ENCODE measurements at places on chromosomes 12 and 14.

- no peak for DNase-seq
These were observed 54.9 kb downstream of the IRAK3 start for GRCh38 chr12:66243911-66244310.

DNA sequence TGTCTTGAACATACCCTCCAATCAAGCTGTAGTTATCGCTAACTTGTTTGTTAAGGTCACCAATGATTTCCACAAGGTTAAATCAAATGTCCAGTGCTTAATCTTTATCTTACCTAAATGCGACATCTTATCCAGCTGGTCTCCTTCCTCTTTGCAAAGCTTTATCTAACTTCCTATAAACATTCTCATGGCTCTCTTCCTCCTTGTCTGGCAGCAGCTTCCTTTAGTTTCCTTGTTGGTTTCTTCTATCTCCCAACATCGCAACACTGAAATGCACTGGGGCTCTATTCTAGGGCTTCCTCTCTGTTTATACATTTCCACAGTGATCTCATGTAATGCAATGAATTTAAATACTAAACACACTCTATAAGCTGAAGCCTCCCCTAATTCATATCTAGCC, 28.7 kb downstream of the UBE2N start:
- DNase-seq, result no peak

- DNase-seq, result no peak
These were observed 37.6 kb downstream of the ACADS start for GRCh38 chr12:120763250-120763649.

GRCh38 chr12:1384910-1385309, 209.5 kb downstream of the FBXL14 start:
- no peak for DNase-seq

- DNase-seq, result no peak
These were observed 5.6 kb upstream of the MYH7 start for GRCh38 chr14:23441076-23441475.

DNA sequence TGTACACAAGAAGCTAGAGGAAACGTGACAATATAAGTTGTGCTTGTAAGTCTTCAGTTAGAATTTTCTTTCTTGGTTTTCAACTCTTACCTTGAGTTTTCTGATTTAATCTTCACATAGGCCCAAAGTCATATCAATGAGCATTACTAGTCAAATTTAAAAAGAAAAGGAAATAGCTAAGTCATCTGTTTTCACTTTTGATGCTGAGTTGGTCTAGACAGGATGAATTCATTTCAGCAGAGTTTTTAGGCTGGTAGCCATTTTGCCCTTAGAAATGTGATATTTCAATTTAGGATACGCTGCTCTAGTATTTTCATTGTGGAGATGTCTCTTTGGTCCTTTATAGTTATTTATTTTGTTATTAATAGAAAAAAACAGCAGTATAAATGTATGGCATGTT, 44.6 kb upstream of the KRAS start:
- no peak for DNase-seq

DNA sequence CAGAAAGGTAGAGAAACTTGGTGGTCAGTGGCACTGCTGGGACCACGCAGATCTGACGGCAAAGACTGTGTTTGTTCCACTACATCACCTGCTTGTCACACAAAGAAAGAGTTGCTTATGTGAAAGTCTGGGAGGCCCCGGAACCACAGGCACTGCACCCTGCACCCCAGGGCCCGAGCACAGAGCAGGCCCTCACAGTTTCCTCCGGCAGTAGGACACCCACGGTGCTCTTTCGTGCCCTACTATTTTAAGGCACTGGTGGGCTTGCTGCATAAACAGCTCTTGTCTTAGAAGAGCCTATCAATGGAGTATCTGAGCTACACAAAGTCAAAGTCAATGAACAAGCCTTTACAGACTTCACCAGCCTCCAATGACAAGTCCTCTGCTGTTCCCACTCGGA, 8.0 kb downstream of the LGMN start:
- DNase-seq, result no peak

- DNase-seq, result no peak
These were observed 275.9 kb downstream of the EGLN3 start for GRCh38 chr14:33674927-33675326.

DNA sequence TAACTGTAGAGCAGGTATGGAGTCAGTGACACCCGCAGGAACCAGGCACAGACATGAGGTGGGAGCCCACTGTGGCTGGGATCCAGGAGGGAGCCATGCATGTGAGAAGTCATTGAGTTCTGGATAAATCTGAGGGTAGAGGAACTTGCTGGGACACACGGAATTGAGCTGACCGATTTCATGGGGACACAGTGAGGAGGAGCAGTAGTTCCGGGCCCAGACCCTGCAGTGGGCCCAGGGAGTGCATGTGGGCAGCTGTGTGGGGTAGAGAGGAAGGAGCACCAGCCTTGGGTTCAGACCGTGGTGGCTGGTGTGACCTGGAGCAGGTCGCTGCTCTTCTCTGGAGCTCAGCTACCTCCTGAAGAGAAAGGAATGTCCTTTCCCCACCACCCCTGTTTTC, 8.4 kb downstream of the SERPINA3 start:
- no peak for DNase-seq

DNA sequence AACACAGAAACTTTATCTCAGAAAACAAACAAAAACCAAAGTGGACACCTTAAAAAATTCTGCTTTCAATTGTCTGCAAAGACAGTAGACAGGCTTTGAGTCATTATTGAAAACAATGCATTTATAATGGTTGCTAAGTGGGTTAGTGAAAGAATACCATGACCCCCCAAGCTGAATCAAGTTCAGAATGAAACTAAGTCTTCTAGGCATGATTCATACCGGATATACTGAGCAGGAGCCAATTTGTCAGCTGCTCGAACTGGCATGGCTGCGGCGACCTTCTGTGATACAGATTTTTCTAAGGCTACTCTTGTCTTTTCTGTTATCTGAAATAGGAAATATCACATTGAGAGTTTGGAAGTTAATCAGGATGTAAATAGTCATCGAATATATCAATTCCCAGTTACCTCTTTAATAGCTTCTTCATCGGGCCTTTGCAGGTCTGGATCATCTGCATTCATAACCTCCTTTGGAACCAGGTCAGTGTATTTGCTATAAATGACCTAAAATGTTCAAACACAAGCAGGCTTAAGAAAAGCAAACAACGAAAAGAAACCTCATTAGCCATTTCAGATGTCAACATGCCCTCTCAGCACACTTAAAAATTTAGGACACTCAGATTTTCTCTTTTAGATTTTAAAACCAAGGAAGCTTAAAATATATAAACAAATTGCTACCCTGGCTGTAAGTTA, 22.3 kb downstream of the SNW1 start:
- no peak for DNase-seq

- DNase-seq, result no peak
These were observed 39.1 kb upstream of the FRS2 start for GRCh38 chr12:69430942-69431590.

DNA sequence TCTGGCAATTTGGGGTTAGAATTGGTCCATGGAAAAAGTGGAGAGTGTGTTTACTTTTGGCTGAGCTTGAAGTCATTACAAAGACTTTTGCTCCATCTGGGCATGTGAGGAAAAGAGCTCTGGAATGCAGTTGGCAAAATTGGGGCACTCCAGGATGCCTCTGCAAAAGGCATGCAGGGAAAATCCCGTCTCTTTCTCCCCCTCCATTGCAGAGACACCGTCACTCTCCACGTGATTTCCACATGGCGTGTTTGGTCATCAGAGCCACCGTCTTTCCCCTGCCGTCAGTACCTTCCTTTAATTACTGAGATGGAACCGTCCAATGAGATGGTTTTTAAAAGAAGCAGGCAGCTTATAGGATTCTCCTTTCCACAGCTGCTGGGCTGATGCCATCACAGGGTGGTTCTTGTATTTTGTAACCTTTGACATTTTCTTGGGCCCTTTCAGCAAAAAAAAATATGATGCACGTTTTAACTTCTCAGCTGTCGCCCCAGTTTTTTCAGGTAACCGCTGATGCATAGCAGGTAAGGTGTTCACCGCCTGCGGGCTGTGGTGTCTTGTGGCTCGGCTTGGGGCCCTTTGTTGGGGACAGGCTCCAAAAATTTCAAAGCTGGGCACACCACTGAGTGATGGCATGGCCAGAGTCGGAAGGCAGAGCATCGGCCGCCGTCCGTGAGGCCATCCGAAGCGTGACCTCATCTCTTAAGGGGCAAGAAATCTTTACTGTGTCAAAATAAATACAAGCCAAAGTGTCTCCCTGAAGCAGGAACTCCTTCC, 68.4 kb downstream of the CACNA1C start:
- DNase-seq, result no peak

- DNase-seq, result no peak
These were observed 202.3 kb upstream of the SLC16A7 start for GRCh38 chr12:59393506-59393905.

- DNase-seq, result no peak
These were observed 102.9 kb downstream of the ADCK1 start for GRCh38 chr14:77902811-77903210.

- DNase-seq, result no peak
These were observed 18.2 kb downstream of the CIPC start for GRCh38 chr14:77116172-77116817.

DNA sequence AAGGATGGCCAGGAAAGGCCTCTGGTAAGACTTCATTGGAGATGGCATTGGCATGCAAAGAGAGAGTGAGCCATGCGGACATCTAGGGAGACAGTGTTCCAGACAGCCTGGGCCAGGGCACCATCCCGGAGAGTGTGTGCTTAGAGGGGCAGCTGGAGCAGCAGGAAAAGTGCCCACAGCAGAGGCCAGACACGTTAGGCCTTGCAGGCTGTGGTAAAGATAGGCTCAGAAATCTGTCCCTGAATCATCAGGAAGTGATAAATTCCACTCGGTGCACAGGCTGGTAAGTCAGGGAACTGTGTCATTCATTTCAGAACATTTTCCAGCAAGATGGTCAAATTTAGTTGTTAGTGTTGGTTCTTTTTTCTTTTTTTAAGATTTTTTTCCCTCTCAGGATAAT, 8.8 kb downstream of the GALNT16 start:
- no peak for DNase-seq

- no peak for DNase-seq
These were observed 1.1 kb downstream of the PHLDA1 start for GRCh38 chr12:76030341-76031080.

GRCh38 chr14:61632401-61632800, 62.9 kb upstream of the HIF1A start:
- DNase-seq, result no peak

GRCh38 chr14:24425704-24426103, 3.8 kb downstream of the CBLN3 start:
- DNase-seq, result no peak

DNA sequence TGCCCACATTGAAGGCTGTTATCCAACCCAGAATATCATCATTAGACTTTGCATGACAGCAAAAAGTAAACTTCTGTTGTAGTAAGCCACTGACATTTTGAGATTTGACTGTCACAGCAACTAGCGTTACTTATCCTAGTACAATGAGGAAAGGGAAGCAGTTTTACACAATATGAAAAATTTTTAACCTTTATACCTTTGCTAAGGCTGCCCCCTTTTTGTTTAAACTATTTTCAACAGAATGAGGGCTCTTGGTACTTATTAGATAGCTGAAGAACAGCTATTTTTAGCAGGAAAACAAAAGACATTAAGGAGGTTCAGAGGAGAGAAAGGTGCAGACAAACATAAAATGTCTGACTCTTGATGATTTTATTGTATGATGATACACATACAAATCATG, 23.4 kb upstream of the TMX1 start:
- DNase-seq, result no peak

DNA sequence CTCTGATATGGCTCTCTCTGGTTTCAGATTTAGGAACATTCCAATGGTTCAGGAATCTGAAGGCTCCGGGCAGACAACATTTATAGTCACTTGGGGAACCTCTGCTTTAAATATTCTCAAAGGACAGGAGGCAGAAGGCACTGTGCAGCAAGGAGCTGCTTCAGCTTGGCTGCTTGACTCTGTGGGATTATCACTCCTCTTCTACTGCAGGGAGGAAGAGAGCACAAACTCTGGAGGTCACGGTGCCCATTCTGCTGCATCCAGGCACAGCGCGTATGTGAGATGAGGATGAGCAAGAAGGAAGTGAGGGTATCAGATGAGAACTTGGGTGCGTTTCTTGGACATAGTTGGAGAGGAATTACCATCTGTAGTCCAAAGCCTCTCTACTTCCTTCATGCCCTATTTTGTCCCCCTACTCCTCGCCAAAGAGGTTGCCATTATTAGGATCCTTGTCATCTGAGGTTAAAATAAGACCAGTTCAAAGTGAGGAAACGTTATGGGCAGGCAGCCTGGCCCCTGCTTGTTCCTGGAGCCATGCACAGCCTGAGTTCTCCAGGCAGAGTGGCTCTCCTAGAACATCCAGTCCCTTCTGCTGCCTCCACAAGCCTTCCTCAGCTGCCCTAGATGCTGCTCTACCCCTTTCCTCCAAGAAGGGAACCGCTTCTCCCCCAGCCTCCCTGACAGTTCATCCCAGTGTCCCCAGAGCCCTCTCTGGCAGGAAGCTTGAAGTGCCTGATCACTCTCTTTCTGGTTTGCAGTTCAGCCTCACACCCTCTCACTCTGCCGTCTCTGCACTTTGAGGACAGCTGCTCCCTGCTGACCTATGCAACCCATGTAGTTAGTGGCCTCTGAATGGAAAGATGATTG, 12.5 kb downstream of the FGF6 start:
- no peak for DNase-seq

- no peak for DNase-seq
These were observed 39.8 kb downstream of the GRIN2B start for GRCh38 chr12:13941258-13942249.

GRCh38 chr12:124344526-124344925, 49.6 kb downstream of the RFLNA start:
- no peak for DNase-seq

DNA sequence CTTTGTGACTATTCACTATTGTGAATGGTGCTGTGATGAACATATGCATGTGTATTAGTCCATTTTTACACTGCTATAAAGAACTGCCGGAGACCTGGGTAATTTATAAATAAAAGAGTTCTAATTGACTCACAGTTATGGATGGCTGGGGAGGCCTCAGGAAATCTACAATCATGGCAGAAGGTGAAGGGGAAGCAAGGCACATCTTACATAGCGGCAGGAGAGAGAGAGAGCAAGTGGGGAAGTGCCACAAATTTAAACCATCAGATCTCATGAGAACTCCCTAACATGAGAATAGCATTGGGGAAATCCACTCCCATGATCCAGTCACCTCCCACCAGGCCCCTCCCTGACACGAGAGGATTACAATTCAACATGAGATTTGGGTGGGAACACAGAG, 90.8 kb downstream of the ATP23 start:
- DNase-seq, result no peak

- DNase-seq, result no peak
These were observed 30.3 kb downstream of the DEGS2 start for GRCh38 chr14:100129161-100129589.

DNA sequence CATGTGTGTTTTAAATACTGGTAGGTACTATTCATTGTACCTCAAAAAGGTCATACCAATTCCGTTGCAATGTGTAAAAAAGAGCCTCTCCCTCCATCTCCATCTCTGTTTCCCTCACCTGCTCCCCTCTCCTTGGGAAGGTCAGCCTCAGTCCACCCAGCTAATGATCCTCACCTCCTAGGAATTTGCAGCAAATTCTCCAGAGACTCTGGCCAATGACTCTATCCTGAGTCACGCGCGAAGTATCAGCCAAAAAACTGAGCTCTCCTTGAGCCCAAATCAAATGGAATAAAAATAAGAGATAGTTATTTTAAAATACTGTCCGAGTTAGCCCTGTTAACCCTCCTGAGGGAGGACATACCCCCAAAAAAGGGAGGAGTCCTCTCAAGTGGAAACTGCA, 148.4 kb downstream of the DPF3 start:
- no peak for DNase-seq

GRCh38 chr14:76564471-76565422, 188.8 kb downstream of the ESRRB start:
- no peak for DNase-seq
